ENCODE measurements at places on chromosomes 12 and 14. TPM values are rescaled to one million over a fixed set of nuclear protein-coding genes. Genes with fewer than 3 reads are reported as not detected.

DNA sequence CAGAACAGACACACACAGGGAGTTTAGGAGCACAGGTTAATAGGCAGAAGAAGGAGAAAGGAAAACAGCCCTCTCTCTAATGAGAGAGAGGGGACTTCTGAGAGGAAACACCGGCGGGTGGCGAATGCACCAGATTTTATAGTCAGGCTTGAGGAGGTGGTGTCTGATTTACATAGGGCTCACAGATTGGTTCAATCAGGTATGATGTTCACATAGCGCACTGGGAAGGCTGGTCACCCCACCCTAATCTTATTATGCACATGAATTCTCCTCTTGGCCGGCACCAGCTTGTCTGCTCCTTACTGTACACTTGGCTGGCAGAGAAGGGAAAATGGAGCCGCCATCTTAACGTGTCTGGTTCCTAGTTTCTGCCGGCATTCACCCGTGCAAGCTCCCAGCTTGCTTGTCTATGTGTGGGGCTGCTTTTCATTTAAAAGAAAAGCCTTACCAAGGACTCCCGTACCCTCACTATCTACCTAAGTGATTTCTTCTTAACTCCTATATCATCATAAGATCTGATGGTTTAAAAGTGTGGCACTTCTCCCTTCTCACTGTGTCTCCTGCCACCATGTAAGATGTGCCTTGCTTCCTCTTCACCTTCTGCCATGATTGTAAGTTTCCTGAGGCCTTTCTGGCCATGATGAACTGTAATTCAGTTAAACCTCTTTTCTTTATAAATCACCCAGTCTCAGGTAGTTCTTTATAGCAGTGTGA lies 15.1 kb downstream of the BCAT1 start:
- H3K27me3 ChIP-seq = no peaks in the 10 kb centered on the region
- H3K4me1 ChIP-seq = no peaks in the 10 kb centered on the region
- no peaks in the 10 kb centered on the region for H3K36me3 ChIP-seq
- no peak for DNase-seq
- H3K27ac ChIP-seq = no peak overlapping the region
- H3K4me3 ChIP-seq = no peak overlapping the region

DNA sequence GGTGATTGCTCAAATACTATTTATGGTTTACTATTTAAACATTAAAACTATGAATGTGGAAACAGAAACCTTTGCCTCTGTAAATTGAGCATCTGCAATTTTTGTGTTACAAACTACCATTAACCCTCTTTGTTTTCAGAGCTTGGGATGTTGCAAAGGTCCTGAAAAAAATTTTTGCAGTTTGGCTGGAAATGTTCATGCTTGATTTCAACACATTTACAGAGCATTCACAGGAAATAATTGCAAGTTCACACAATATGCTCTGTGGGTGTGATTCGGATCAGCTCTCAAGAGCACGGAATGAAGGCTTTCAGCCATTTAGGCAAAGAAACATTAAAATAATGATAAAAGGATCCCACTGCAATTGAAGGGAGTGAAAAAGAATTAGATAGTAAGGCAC lies 232.9 kb downstream of the ATP23 start:
- no peaks in the 10 kb centered on the region for H3K4me1 ChIP-seq
- no peak for DNase-seq
- no peak overlapping the region for H3K27ac ChIP-seq
- no peaks in the 10 kb centered on the region for H3K27me3 ChIP-seq
- H3K4me3 ChIP-seq = no peak overlapping the region
- no peaks in the 10 kb centered on the region for H3K36me3 ChIP-seq

DNA sequence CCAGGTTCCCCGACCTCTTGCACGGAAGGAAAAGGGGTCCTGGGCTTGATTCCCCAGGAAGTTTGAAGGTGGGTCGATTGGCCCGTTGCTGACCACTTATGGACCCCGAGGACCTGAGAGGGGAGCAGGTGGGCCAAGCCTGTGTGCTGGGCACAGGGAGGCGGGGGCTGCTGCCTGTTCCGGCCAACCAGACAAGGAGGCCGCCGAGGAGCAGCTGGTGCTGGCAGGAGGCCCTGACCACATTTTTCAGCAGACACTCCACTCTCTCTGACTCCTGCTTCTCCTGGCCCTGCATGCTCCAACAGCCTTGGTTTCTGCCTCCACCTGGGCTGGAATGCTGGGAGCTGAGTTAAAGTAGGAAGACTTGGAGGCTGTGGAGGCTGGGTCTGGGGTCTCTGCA lies 42.8 kb downstream of the NOS1 start:
- DNase-seq = no peak
- H3K4me3 ChIP-seq = no peak overlapping the region

GRCh38 chr12:100995201-100995600 lies 200.6 kb downstream of the ANO4 start:
- no peaks in the 10 kb centered on the region for H3K36me3 ChIP-seq
- no peaks in the 10 kb centered on the region for H3K27me3 ChIP-seq
- no peaks in the 10 kb centered on the region for H3K4me1 ChIP-seq
- no peak for DNase-seq
- no peak overlapping the region for H3K4me3 ChIP-seq

DNA sequence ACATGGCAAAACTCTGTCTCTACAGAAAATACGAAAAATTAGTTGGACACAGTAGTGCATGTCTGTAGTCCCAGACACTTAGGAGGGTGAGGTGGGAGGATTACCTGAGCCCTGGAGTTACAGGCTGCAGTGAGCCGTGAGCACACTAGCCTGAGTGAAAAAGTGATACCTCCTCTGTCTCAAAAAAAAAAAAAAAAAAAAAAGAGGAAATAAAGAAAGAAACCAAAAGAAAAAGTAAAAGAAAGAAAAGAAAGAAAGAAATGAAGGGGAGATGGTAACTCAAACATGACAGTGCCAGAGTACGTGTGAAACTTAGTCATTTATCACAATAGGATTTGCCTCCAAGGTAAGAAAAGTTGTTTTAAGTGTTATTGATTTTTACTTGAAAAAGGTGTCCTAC lies 407.0 kb upstream of the MGAT4C start:
- H3K27ac ChIP-seq = no peak overlapping the region
- H3K36me3 ChIP-seq = no peaks in the 10 kb centered on the region
- H3K4me3 ChIP-seq = no peak overlapping the region
- H3K27me3 ChIP-seq = no peaks in the 10 kb centered on the region
- DNase-seq = no peak

DNA sequence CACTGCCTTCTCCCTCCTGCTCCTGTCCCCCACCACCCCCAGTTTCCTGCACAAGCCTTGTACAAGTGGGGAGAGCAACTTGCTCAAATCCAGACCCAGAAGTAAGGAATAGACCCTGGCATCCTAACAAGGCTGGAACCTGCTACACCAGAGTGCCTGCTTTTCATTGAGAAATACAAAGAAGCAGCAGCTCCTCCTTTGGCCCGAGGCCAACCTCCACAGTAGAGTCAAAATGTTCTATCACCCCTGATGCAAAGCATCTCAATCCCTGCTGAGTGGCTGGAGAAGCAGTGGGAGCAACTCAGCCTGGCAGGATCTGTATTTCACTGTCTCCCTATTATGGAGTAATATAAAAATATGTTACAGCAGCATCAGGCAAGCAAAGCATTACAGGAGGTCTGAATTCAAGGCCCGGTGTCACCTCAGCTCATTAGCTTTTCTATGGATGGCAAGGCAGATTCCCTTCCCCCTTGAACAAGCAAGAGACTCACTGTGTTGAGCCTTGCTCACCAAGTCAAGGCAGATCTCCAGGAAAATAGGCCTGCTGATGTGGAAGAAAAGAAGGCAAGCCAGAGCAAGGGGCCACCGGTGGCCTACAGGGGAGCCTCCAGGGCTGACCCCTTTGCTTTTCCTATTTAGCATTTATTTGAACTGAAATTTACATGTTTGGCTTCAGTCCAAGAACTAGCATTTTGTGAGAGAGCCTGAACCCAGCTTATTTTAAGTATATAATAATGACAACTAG lies 186.3 kb upstream of the EGLN3 start:
- H3K4me1 ChIP-seq = no peaks in the 10 kb centered on the region
- H3K27ac ChIP-seq = no peak overlapping the region
- DNase-seq = no peak
- H3K4me3 ChIP-seq = no peak overlapping the region
- H3K27me3 ChIP-seq = no peaks in the 10 kb centered on the region
- H3K36me3 ChIP-seq = no peaks in the 10 kb centered on the region

GRCh38 chr12:29552994-29553748 lies 55.7 kb upstream of the OVCH1 start:
- peak overlapping the region; percentile 1 for H3K27ac ChIP-seq
- peaks cover 8% of the 10 kb centered on the region for H3K4me1 ChIP-seq
- H3K27me3 ChIP-seq = no peaks in the 10 kb centered on the region
- no peak for DNase-seq
- no peak overlapping the region for H3K4me3 ChIP-seq

DNA sequence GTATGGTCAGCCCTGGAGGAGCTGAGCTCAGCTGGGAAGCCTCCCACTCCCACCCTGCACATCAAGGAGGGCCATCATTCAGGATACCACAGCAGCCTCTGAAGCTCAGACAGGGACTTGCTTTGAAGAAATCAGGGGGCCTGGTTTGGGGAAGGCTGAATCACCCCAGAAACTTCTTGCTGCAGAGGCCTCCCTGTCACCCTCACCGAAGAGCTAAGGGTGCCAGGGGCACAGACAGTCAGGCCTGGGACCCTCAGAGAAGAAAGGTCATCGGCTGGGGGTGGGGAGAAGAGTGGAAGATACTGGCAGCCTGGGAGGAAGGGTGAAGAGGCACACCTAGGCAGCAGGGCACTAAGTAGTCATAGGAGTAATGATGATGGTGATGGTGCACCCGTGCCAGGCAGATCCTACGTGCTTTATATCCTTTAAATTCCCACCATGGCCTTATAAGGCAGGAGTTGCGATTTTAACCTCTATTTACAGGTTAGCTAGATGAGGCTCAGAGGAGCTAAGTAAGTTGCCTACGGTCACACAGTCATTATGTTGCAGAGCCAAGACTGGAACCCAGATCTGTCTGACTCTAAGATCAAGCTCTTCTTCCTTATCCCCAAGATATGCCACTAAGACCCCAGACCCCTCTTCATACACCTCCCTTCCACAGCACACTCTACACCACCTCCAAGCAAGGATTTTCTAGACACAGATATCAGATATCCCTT lies 28.5 kb upstream of the PNMA1 start:
- no peaks in the 10 kb centered on the region for H3K27me3 ChIP-seq
- H3K36me3 ChIP-seq = peaks cover 14% of the 10 kb centered on the region
- DNase-seq = no peak
- H3K27ac ChIP-seq = peak overlapping the region; percentile 73
- H3K4me1 ChIP-seq = peaks cover 93% of the 10 kb centered on the region

- H3K27ac ChIP-seq = no peak overlapping the region
- H3K27me3 ChIP-seq = no peaks in the 10 kb centered on the region
Observed at GRCh38 chr14:37988472-37988871, 219.2 kb upstream of the SSTR1 start.

GRCh38 chr12:118354903-118355302 lies 17.8 kb downstream of the TAOK3 start:
- no peak for DNase-seq
- no peaks in the 10 kb centered on the region for H3K27me3 ChIP-seq
- H3K36me3 ChIP-seq = no peaks in the 10 kb centered on the region
- no peak overlapping the region for H3K4me3 ChIP-seq
- H3K4me1 ChIP-seq = peaks cover 18% of the 10 kb centered on the region

DNA sequence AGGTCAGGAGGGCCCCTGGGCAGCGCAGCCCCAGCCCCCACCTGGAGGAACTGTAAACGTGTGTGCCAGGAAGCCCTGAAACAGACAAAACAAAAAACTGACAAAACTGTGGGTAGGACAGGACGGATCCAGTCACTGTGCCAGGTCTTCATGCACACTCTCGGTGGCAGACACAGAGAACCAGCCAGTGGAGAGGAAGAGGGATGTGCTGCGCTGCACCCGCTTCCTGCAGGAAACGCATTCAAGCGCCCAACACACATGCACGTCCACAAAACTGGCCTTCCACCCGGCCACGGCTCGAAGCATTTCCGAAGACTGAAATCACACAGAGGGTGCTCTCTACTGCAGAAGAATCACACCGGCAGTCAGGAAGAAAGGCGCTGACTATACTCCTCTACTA lies 16.9 kb downstream of the BRF1 start:
- no peak for DNase-seq
- no peak overlapping the region for H3K27ac ChIP-seq
- H3K27me3 ChIP-seq = no peaks in the 10 kb centered on the region
- H3K36me3 ChIP-seq = peaks cover 3% of the 10 kb centered on the region

DNA sequence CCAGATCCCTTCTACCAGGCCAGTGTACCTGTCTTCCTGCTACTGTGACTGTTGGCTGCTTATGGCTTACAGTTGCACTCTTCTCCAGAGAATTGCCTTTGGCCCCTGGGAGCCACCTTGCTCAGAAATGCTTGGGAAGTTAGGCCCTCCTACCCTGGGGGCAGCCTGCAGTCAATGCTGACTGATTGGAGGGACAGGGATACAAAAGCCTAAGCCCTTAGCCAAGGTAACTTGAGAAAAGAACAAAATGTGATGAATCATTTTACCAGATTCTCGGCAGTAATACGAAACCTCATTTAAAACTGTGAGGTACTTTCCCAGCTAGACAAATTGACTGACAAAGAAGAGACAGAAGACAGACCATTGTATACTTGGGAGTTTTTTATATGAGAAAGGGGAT lies 47.3 kb downstream of the PTCSC3 start:
- H3K27ac ChIP-seq = no peak overlapping the region
- no peak for DNase-seq
- no peaks in the 10 kb centered on the region for H3K4me1 ChIP-seq

DNA sequence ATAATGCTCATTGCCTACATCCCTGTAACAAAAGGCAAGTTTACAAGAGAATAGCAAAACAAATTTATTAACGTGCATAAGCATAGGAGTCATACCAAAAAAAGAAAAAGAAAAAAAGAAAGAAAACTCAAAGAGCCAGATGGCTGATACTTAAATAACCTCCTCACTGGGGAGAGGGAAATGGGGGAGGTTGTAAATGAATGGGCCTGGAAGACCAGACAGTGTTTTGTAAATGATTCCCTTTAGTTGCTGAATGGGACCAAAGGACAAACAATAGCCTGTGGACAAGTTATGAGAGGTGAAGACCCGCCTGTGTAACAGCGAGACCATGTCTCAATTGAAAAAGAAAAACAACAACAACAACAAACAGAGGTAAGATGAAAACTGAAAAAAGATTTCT lies 35.3 kb downstream of the CAPS2 start:
- no peaks in the 10 kb centered on the region for H3K4me1 ChIP-seq
- DNase-seq = no peak
- H3K36me3 ChIP-seq = no peaks in the 10 kb centered on the region
- no peak overlapping the region for H3K4me3 ChIP-seq
- no peaks in the 10 kb centered on the region for H3K27me3 ChIP-seq

GRCh38 chr14:63214417-63215196 lies 10.4 kb downstream of the RHOJ start:
- H3K36me3 ChIP-seq = no peaks in the 10 kb centered on the region
- no peak overlapping the region for H3K4me3 ChIP-seq
- H3K27me3 ChIP-seq = no peaks in the 10 kb centered on the region
- no peak for DNase-seq
- H3K4me1 ChIP-seq = no peaks in the 10 kb centered on the region

- no peaks in the 10 kb centered on the region for H3K36me3 ChIP-seq
- H3K27ac ChIP-seq = peak overlapping the region; percentile 68
- H3K27me3 ChIP-seq = no peaks in the 10 kb centered on the region
- DNase-seq = no peak
- H3K4me1 ChIP-seq = peaks cover 17% of the 10 kb centered on the region
- H3K4me3 ChIP-seq = no peak overlapping the region
Observed at GRCh38 chr12:5034603-5035002, 9.1 kb upstream of the KCNA5 start.

GRCh38 chr12:97616946-97617345 lies 154.3 kb downstream of the RMST start:
- DNase-seq = no peak
- H3K4me1 ChIP-seq = no peaks in the 10 kb centered on the region
- no peak overlapping the region for H3K27ac ChIP-seq
- no peaks in the 10 kb centered on the region for H3K36me3 ChIP-seq

Gene NTF3
- total RNA-seq = 24.4 TPM

Gene RNASE4
- total RNA-seq = 66.4 TPM

Gene CLEC4D
- 0.63 TPM for total RNA-seq

Gene SLC41A2
- total RNA-seq = 165 TPM

Gene KCNC2
- not detected for total RNA-seq

All from thoracic aorta (tissue), 2 donors.